Right ventricle myocardium superior (tissue), 1 donor: ENCODE measurements at places on chromosomes 7 and 10. TPM values are rescaled to one million over a fixed set of nuclear protein-coding genes. Genes with fewer than 3 reads are reported as not detected.

- DNase-seq: no peak
Measured at GRCh38 chr10:51001587-51001986, 72.7 kb upstream of the PRKG1 start.

GRCh38 chr10:28952523-28952922 is 275.2 kb downstream of the BAMBI start:
- no peak for DNase-seq

DNA sequence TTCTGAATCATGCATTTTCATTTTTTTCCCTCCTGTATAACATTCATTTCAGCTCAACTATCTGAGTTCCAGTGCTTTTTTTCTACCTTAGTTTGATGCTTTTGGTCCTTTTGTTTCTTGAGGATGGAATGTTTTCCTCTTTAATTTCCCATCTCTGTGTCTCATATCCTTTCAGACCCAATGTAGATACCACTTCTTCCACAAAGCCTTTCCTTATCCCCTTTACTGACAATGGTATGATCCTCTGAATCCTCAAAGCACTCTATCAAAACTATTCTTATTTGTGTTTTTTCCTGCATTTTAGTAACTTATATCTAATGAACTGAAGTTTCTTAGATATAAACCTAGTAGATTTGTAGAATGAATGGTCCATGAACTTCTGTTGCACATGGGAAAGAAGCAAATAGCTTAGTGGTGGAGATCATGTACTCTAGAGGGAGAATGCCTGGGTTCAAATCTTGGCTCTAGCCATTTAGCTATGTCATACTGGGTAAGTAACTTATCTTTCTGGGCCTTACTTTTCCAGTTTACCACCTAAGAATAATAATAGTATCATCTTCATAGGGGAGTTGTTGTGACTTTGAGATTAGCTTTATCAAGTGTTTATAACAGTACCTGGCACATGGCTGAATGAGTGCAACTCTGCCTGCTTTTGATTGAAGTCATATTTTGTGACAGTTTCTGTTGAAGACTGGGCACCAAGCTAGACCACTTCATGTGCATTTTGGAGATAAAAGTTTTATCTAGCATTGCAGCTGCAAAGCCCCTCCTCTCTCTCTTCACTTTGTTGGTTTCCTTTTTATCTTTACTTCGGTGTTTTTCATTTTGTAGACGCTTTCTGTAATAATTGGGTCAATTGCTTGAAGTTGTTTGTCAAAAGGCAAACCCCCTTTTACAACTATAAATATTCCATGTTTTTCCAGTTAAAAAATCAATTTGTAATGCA is 18.5 kb downstream of the STAM start:
- no peak for DNase-seq

DNA sequence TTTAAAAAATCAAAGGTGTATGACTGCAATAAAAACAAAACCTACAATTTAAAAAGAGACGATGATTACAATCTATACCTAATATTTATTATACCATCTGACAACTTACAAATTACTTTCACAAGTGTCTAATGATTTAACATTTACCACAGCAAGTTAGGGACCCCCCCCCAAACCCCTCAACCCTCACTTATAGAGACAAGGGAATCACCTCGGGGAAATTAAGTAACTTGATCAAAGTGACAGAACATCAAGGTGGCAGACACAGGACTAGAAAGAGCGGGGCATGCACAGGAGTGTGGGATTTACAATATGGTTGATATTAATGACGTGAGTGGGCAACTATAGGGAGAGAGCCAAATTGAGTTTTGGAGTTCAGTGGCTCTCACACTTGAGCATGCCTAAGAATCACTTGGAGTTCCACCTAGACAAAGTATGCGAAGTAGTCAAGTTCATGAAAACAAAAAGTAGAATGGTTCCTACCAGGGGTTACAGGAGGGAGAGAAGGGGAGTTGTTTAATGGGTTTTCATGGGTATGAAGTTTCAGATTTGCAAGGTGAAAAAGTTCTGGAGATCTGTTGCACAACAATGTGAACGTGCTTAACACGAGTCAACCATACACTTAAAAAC is 43.4 kb downstream of the SGMS1 start:
- DNase-seq: no peak

ABCB1 gene
- 3.2 TPM for total RNA-seq
